Caki2 (cell line): ENCODE measurements at places on chromosomes 3 and 15. TPM values are rescaled to one million over a fixed set of nuclear protein-coding genes. Genes with fewer than 3 reads are reported as not detected.

The ILDR1 gene
- not detected in 2 replicates for total RNA-seq

The NR1I2 gene
- not detected in 2 replicates for total RNA-seq

The PYGO1 gene
- 0.96 and 1.9 TPM in 2 replicates for total RNA-seq

The LRRC34 gene
- 12.0 and 13.2 TPM in 2 replicates for total RNA-seq

The CEMIP gene
- total RNA-seq = not detected in 2 replicates

The SLC35G2 gene
- total RNA-seq = 15.8 and 16.5 TPM in 2 replicates
